ENCODE measurements at places on chromosomes 12 and 14.

- DNase-seq, result peak; percentile 89
Observed at GRCh38 chr12:124914392-124915238, at the start of gene UBC. Gene UBC, minus strand, starts transcription at chr12:124914650. Its CDS starts 879 bp downstream, at chr12:124913771.

GRCh38 chr14:44341116-44341515 lies 166.0 kb downstream of the FSCB start:
- DNase-seq, result no peak

- no peak for DNase-seq
Observed at GRCh38 chr12:128811806-128812205, 12.0 kb downstream of the SLC15A4 start.

DNA sequence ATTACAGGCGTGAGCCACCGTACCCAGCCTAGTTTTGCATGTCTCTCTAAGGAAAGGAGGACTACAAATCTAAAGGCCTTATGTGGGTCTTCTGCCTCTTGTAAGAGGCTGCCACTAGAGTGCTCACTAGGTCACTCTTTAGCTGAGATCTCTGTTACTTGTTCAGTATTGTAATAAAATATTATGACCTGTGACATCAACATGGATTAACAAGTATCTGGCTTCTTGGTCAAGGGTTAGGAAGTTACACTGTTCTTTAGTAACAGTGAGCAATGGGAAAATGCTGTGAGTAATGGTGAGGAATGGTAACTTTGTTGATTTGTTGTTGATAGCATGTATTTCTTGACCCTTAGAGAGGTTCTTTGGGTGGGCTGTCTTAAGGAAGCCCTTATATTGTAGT lies 50.5 kb downstream of the ERC1 start:
- DNase-seq, result no peak

DNA sequence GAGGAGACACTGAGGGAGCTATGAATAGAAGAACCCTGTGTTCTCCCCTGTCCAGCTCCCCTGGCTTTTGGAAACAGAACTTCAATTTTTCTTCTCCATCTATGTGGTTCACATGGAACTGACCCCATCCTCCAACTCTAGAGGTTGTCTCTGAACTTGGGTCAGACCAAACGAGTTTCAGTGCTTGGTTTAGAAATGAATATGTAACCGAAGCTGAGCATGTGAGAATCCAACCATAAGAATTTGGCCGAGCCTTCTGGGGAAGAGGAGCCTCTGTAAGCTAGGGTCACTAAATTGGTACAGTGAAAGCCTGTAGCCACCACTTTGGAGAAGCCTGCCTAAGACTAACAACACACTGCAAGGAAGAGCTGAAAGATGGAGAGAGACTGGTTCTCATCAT lies 464.4 kb downstream of the ZFP36L1 start:
- no peak for DNase-seq

DNA sequence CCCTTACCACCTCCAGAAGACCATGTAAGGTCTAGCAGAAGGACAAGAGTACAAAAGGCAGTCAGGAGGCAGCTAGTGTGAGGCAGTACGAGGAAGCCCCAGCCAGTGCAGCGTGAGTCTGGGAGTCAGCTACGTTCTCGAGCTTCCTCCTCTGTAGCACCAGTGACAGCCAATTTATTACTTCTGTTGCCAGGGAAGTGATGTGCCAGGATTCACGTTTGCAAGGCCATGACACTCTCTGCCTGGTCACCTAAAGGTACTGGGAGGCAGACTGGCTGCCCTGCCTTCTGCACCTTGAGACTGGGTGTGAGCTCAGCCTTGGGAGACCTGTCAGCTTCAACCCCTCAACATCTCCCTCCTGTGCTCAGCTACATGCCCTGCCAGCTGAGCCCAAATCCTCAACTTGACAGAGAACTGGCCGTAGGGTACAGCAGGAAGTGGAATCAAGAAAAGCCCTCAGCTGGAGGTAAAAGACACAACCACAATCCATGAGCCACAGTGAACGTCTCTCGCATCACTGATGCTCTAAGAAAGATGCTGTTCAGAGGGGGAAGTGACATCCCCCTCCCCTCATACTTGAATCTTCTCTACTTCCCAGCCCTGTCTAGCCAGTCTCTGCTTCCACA lies 182.5 kb upstream of the RGS6 start:
- no peak for DNase-seq

DNA sequence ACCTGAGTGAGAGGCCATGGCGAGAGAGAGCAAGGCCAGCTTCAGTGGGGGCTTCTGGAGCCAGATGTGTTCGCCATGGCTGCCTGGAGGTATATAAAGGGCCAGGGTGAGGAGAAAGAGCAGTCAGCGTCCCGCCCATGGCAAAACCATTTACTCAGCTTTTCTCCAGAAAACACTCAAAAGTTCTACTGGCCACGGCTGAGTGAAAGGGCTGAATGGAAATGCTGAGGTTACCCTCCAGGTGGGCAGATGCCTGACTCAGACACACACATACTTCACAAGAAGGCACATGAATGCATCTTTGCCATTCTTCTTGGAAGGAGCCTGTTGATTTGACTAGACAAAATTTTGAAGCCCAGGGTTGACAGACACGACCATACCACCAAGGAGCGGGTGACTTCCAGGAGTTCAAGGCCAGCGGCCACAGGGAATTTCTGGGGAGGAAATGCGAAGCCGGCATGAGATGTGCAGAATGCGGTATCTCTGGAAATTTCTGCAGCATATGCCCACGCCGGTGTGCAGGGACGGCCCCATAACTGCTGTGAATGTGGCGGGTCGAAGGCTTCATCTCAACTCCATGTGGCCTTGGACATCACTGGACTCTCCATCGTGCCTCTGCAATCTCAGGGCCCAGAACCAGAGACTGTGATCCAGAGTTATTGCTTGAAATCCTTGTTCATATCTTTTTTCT lies at the start of gene IL31:
Gene IL31, minus strand, starts transcription at position 67 of the 691 bp plus-strand sequence. Its CDS starts 49 bp downstream, at position 18.
- no peak for DNase-seq

DNA sequence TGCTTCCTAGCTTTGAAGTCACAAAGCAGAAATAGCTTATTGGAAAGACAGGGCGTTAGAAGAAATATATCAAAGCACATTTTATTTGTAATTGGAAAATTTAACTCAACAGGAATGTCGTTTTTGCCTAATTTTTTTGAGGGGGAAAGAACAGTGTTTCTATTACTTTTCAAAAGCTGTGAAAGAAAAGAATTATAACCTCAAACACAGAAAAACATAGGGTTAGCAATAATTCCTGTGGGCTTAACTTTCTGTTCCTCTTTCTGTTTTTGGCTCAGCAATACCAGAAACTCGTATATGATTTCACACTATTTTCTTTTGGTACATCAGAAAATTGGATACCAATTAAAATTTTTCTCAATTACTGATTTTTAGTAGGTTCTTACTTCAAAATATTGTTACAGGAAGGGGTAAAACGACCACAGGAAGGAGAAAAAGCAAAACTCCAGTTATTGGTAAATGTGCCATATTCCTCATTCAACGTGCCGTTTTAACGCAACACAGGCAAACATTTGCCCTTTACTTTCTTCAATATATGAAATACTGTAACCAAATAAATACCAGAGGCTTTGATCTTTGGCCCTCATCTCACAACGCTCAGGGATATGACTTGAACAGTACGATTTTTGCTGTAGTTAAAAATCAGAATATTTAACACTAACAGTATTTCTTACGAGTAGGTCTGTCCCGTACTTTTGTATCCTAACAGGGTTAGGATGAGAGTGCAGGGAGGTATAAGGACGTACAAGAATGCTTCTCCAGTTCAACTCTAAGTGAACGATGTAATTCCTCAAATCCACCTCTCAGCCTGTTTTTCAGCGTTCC lies 1.3 kb upstream of the RNU6-7 start:
- DNase-seq, result no peak

DNA sequence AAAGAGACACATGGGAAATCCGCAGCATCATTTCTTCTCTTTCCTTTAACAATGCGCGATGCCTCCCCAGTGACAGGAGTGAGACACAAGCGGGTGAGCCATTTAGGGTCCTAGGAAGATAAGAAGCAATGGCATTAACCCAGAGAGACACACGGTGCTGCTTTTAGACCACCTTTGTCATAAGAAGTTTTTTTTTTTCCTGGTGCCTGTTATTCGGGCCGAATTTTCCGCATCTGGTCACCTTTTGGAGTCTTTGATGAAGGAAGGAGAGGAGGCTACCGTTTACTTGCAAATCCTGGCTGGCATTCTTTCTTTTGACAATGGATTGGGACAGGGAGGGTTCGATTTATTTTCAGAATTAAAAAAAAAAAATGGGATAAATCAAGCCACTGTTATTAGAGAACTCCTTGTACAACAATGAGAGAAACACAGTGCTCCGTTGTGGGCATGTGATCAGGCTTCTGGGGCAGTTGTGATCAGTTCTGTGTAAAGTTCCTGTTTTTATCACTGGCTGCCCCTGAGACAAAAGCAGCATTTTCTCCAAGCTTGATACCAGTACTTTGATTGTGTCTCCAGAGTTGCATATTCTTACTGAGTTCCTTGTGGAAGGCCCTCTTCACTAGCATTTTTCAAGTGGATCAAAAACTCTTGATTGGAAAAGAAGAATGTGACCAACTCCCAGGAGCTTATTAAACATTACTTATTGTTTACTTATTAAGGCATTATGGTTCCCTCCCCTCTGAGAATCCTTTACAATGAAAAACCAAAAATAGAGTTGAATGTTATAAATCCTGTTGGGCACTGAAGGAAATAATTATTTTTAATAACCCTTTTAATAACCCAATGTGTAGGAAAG lies 1.1 kb downstream of the DIP2B start:
- peak; percentile 16 for DNase-seq

- DNase-seq, result no peak
Observed at GRCh38 chr14:33505266-33505962, 445.5 kb downstream of the EGLN3 start.

All from AG20443 (cell line).